A549 treated with dexamethasone at 1 μM for 4 hours (cell line): ENCODE measurements at places on chromosomes 13 and 19. TPM values are rescaled to one million over a fixed set of nuclear protein-coding genes. Genes with fewer than 3 reads are reported as not detected.

Gene CGB7
- total RNA-seq = 0.23 to 0.86 TPM (median 0.45 TPM) in 5 replicates

Gene ZNF471
- 0.06 to 0.29 TPM (median 0.06 TPM) in 5 replicates for total RNA-seq

Gene CGB1
- total RNA-seq = 0.14 TPM in 1 of 5 replicates, not detected in the others

Gene LILRB4
- not detected in 5 replicates for total RNA-seq

Gene CD33
- 0.06 to 0.08 TPM (median 0.07 TPM) in 3 of 5 replicates, not detected in the others for total RNA-seq

Gene C19orf73
- total RNA-seq = 0.82 to 1.9 TPM (median 1.3 TPM) in 5 replicates

Gene GJB6
- total RNA-seq = 0.06 to 0.09 TPM in 2 of 5 replicates, not detected in the others
